ENCODE measurements at places on chromosomes 13 and 19.
A peak's percentile ranks its signal among the peaks of the same experiment; 100 is the strongest.

DNA sequence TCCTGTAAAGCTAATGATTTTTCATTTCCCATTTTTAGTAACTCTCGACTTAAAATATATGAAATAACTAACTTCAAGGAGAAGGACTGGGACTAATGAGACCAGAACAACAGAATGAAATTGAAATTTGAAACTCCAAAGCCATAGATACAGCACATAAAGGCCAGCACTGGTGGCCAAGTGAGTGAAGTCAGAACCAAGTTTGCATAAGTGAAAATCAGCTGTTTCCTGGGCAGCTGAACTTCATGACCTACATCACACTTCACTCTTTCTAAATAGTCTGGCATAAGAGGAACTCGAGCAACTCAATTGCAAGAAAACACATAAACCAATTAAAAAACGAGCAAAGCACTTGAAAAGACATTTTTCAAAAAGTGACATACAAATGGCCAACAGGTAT is 84.5 kb downstream of the DCLK1 start:
- no peak for DNase-seq

DNA sequence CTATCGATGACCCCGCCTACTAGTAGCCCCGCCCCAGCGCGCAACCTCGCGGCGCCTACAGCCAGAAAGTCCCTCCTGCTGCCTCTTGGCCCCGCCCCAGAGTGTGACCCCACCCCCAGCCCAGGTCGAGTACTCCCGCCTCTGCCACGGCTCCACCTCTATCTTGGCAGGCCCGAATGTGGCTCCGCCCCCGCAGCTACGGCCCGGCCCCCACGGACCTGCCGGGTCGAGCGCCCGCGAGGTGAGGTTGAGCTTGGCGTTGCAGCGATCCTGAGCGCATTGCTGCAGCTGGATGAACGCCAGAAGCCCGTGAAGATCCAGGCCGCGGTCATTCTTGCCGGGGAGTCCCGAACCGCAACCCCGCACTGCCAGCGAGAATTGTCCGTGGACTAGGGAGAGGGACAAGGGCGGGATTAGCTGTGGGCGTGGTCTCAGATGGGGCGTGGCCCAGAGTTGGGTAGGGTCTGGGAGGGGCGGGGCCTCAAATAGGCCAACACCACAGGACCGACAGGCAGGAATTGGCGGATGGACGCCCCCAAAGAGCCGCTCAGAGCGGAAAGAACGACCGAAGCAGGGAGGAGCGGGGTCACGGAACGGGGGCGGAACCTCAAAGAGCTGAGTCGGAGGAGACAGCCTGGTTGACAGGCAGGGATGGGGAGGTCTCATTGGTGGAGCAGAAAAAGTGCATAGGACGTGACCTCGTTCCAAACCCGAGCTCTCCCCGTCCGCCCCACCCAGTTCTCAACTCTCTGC is 1.9 kb downstream of the LYPD3 start:
- DNase-seq, result peak; percentile 95

- peak; percentile 66 for DNase-seq
Observed at GRCh38 chr19:13842291-13843103, 34.4 kb upstream of the NANOS3 start.

DNA sequence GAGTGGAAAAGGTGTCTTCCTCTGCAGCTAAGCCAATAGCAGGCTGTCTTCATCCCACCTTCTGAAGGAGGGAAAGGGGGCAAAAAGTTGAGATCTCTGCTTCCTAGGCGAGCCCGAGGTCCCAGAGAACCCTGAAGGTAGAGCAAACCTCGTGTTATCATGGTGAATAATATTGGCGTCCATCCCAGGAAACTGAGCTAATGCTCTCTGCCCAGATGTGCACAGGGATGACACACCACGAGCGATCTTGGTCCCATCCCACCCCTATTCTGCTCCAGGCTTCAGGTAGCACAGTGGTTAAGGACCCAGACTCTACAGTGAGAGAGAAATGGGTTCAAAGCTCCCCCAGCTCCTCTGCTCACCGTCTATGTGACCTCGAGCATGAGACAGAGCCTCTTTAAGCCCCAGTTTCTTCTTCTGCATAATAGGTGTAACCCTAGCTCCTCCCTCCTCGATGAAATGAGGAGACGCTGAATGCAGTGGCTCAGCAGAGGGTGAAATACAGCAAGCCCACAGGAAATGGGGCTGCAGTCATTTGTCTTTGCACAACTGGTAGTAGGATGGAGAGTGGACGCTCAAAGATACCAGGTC is 9.9 kb upstream of the CEACAM20 start:
- DNase-seq, result no peak

DNA sequence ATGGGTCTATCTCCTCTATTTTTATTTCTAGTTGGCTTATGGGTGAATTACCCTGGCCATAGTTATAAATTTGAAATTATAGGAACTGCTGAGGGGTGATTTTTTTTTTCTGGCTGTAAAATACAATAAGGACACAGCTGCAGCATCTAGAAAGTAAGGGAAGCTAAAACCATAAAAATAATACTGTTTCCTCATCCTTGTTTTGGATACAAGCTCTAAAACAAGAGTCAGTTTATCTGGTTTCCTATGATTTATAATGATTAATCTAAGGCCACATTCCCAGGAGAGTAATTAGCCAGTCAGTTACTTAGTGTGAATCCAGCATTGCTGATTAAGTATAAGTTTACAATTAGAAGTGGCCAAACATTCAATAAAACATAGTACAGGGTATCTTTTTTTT is 219.1 kb upstream of the NBEA start:
- no peak for DNase-seq
